Esophagus mucosa (tissue), 1 donor: ENCODE measurements at places on chromosomes 3 and 15.

DNA sequence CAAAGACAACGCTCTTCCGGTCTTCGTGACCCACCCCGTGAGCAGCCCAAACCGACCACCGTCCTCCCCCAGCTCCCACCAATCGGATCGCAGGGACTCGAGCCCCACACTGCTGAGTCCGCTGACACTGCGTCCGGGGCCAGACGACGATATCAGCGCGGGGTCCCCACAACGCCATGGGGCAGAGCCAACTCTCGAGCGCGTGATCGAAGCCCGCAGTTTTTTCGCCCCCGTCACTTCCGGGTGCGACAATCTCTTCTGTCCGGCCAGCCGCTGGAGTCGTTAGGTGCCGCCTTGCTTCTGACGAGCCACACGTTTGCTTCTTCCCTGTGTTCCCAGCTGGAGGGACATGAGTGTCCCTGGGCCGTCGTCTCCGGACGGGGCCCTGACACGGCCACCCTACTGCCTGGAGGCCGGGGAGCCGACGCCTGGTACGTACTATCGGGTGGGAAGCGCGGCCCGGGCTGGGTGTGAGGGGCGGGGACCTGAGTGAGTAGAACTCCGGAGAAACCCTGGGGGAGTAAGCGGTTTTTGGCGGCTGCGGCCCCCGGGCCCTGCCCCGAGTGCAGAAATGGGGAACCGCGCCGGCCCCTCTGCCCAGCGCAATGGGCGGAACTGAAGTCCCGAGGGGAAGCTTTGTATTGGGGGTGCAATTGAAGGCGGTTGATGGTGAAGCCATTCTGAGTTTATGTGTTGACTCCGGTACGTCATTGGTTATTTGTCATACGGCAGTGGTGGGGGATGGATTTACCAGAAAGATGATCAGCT, at the start of gene BLOC1S6:
Gene BLOC1S6, plus strand, starts transcription at position 285 of the 768 bp plus-strand sequence. Its CDS starts 65 bp downstream, at position 350.
- ATAC-seq, result peak; percentile 89

DNA sequence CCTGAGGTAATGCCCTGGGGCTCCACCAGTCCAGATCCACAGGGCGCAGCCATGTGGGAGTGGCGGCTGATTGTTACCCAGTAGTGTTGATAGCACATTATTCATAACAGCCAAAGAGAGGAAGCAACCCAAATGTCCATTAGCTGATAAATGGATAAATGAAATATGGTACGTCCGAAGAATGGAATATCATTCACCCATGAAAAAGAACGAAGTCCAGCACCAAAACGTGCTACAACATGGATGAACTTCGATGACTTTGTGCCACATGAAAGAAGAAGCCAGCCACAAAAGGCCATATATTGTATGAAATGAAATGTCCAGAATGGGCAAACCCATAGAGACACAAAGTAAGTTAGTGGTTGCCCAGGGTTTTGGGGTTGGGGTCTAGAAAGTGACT, 6.4 kb downstream of the SMAD6 start:
- ATAC-seq, result no peak

- ATAC-seq, result peak; percentile 60
These were observed 2.7 kb upstream of the AMOTL2 start for GRCh38 chr3:134376786-134377426.

- ATAC-seq, result peak; percentile 48
These were observed 22.2 kb downstream of the ALDH1A2 start for GRCh38 chr15:58043192-58043903.

GRCh38 chr3:124318656-124319055, 326.7 kb upstream of the ROPN1 start:
- ATAC-seq, result no peak

DNA sequence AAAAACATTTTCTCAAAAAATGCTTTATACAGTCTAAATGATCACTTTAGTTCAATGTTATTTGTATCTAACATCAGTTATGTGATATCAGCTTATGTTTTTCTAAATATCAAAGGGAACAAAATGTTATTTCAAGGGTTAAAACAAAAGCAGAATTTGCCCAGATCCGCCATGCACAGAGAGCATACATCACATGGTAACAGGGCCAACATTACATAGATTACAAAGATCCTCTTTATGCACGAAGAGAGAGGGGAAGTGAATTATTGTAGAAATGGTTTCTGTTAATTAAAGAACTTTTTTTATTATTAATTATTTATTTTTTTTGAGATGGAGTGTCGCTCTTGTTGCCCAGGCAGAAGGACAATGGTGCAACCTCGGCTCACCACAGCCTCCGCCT, 100.8 kb upstream of the MME start:
- ATAC-seq, result no peak

- no peak for ATAC-seq
These were observed 47.7 kb upstream of the HERC1 start for GRCh38 chr15:63881431-63881830.

- peak; percentile 80 for ATAC-seq
These were observed at the start of gene IGF2BP2 for GRCh38 chr3:185825006-185825638. Gene IGF2BP2 (minus strand): TSS chr3:185825042. CDS start chr3:185824960, 82 bp downstream.

- ATAC-seq, result no peak
These were observed 215.3 kb downstream of the LRTM1 start for GRCh38 chr3:54712539-54712938.

DNA sequence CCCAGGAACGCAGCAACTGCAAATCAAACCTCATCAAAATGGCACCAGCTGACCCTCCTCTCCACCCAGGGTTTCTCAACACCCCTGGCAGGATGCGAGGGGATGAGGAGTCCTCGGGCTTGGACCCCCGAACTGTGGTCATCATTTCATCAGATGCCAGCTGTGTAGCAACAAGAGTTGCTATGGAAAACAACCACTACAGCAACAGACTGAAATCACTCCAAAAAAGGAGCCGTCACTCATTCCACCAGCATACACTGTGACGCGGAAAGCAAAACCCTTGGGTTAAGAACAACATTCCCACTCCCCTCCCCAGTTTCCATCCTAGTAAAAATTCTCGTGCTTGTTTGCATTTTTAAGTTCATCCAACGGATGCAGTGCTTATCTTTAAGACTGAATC, 40.1 kb downstream of the VGLL4 start:
- no peak for ATAC-seq

GRCh38 chr15:89167267-89168176, 53.9 kb downstream of the RLBP1 start:
- ATAC-seq, result peak; percentile 78

DNA sequence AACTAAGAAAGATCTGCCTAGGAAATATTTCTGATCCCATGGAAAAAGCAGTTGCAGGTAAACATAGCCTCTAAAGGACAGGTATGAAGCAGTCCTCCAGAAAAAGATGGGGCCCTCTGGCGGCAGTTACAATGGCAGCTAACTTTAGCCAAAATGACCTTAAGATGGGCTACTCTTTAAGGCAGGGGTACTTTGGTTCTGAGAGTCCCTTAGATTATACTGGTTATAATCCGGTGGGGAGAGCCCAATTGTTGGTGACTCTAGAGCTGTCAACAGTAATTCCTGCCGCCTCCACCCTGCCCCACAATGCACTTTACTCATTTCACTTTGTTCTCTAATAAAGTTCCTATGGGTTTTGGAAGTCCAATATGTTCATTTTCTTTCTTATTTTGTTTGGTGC, 412.8 kb upstream of the WNT5A start:
- ATAC-seq, result no peak

DNA sequence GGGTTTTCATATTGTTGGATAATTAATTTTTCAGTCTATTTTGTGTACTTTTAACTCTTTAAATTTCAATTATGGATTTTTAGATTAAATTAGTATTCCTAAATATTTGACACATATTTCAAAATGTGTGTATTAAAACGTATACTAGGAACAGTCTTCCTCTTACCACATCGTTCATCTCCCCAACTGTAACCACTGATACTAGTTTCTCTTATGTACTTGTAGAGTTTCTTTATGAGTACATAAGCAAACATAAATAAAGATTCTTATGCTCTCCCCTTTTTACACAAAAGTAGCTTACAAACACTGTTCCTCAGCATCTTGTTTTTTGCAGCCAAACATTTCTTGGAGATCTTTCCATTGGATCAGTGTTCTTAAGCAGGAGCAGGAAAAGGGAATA, 45.9 kb downstream of the CMSS1 start:
- ATAC-seq, result no peak
